ENCODE measurements at places on chromosomes 1 and 21.

GRCh38 chr1:176391621-176392020 lies 71.4 kb upstream of the PAPPA2 start:
- DNase-seq, result no peak

DNA sequence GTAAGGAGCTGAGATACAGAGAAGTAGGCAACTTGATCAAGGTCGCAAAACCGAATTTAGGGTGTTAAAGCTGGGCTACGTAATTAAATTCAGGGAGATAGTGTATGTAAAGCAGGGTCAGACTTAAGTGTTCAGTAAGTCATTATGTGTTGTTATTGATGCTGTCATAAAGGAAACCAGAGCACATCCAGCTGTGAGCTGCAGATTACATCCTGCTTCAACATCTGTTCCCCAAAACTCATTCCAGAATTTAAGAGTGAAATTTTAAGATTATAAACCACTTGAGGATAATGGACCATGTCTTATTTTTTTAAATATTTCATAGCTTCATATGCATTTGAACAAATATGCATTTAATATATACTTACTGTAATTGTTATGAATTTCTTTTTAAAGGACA lies 49.7 kb downstream of the IVNS1ABP start:
- no peak for DNase-seq

- DNase-seq, result no peak
These were observed 84.5 kb downstream of the POU2F1 start for GRCh38 chr1:167305059-167305705.

DNA sequence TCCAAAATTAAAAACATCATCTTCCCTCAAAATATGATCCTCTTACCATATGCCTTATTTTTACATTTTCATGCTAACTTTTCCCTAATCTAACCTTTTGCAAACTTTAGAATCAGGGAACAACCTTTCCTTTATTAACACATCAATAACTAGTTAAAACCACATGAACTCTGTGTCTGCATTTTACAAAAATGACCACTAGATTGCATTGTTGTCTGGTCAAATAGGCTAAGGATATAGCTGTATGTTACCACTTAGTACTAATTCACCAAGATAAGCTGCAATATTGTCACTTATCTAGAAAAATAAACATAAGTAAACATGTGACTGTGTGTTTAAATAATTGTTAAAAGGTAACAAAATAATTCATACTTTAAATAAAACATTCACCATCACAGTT lies 82.3 kb downstream of the DENND1B start:
- DNase-seq, result no peak

GRCh38 chr1:153770797-153771196 lies 4.4 kb upstream of the SLC27A3 start:
- no peak for DNase-seq

- no peak for DNase-seq
These were observed 121.6 kb downstream of the NTMT2 start for GRCh38 chr1:170267317-170267716.

DNA sequence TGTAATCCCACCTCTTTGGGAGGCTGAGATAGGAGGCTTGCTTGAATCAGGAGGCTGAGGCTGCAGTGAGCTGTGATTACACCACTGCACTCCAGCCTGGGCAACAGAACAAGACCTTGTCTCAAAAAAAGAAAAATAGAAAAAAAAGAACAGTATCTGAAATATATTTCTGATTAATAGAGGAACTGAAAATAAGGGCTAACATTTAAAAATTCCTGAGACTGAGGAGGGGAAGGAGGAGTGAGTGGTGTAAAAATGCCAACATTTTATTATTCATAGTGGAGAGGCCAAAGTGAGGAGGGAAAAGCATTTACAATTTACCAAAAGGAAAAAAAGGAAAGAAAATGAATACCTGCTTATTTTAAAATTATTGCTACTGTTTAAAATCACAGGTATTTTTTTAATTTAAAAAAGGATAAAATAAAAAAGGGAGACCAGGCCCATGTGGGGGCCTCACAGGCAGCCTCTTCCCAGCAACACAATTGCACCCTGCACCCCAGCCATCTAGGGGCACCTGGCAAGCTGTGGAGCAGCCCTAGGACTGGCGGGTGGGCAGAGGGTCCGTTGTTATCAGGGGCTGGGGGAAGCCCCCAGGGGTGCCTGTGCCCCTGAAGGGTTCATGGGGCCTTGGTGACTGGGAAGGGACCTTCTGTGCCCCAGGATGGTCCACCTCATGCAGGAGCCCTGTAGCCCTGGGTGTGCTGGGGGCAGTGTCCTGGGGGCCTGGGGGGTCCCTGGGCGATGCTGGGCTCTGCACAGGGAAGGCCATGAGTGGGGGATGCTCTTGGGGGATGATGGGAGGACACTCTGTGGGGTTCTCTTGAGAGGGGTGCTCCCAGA lies 34.8 kb upstream of the ADARB1 start:
- no peak for DNase-seq

GRCh38 chr1:246787781-246788513 lies 63.7 kb downstream of the SCCPDH start:
- no peak for DNase-seq

DNA sequence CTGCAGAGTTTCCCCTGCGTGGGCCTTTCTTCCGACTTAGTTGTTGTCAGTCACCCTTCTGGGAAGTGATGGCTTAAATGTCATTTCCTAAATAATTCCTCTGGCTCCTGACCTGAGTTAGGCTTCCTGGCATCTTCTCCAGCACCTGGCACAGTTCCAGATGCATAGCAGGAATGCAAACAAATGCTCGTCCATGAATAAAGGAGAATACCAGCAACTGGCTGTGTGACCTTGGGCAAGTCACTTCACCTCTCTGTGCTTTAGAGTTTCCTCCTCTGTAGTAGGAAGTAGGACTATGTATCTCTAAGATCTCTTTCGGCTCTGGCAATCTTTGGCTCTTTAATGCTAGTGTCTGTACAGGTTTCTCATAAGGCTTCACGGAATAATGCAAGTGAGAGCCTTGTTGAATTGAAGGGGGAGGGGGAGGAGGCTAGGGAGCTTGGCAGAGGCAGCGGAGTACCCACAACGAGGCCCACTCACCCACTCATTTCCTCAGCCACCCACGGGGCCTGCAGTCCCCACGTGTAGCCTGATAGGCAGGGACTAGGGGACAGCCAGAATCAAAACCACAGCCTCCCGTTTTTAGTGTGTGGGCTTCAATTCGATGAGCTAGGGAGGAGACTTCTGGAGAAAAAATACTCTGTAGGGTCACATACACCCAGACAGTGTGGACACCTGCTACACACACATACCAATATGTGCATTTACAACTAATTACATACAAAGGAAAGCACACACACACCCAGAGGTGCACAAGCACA lies 48.1 kb downstream of the TENT5C start:
- no peak for DNase-seq

DNA sequence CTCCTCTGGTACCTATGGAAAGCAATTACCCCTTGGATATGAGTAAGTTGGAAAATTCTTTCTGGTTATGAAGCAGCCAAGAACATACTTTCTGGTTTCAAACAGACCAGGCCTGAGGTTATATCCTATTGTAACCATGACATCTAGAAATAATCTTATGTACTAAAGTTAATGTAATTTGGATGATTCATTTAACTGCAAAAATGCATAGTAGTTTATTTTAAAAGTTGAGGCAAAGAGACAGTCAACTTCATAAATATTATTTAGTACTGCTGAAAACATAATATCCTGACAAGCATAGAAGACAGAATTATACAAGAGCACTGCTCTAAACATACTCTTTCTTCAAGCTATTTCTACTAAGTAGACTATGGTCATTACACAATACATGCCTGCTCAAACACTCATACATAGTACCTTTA lies 25.5 kb downstream of the ODF2L start:
- no peak for DNase-seq

- no peak for DNase-seq
These were observed 297.8 kb downstream of the RRAGC start for GRCh38 chr1:38561725-38562124.

Data from suppressor macrophage (primary cell).